ENCODE measurements at places on chromosomes 3 and 15.

DNA sequence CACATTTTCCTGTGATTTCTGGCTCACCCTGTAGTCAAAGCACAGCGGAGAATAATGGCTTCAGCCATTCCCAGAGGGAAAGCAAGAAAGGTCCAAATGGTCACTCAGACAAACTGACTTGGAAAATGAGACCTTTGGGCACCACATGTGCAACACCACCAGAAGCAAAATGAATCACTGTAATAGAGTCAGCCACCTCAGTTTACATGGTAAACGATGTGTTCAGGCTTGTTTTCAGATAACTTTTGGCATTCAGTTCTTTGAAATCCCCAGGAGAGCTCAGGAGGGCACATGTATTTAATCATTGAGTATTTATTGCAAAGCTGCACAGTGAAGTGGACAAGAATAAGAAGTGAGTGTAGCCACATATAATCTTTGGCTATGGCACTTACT lies 38.4 kb upstream of the ALCAM start:
- no peak for DNase-seq

- no peak for DNase-seq
Observed at GRCh38 chr15:89751748-89752147, 699 bp upstream of the MESP1 start.

- DNase-seq = no peak
Observed at GRCh38 chr3:192929755-192930547, 12.3 kb upstream of the MB21D2 start.

DNA sequence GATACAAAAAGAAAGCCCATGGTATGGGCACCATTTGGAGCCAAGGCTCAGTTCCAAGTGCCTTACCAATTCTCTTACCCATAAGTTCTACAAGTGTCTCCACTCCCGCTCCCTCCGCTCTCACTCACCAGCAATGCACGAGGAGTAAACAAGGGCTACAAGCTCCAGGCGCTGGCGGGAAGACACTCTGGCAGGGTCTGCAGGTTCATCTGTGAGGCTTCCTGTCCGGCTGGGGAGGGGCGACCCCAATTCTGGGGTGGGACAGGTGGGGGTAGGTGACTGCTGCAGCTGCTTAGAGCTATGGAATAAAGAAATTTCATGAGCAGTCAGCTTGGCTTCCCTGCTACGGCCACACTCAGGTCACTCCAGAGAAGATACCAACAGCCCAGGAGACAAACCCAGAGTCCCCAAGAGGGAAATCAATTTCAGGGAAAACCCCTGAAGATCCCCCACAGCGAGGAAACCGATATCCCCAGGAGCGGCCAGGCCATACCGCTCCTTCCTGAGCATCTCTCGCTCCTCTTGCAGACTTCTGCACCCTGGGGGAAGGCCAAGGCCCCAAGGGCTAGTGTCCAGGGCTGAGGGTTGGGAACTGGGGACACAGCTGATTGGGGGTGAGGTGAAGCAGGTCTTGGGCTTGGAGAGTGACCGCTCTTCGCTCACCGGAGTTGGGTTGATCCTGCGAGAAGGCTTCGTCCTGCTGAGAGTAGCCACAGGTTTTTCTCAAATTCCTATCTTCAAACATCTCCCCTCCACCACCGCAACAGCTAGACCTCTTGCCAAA lies 1.4 kb downstream of the CDAN1 start:
- no peak for DNase-seq

- DNase-seq = no peak
Observed at GRCh38 chr15:97085731-97086130, 755.2 kb downstream of the NR2F2 start.

DNA sequence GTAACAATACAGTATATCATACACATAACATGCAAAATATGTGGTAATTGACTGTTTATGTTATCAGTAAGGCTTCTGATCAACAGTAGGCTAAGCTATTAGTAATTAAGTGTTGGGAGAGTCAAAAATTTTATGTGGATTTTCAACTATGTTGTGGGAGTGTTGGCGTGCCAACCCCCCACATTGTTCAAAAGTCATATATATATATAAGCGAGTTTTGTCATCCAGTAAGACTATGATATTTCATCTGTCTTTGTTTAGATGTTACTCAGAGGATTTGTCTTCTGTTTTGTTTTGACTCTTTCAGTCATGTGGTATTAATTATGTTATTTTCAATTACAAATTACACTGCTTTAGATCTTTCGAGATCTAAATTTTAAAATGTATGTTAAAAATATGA lies 51.0 kb upstream of the RAP2B start:
- no peak for DNase-seq

- DNase-seq = no peak
Observed at GRCh38 chr15:65777843-65778242, 14.2 kb downstream of the DENND4A start.

DNA sequence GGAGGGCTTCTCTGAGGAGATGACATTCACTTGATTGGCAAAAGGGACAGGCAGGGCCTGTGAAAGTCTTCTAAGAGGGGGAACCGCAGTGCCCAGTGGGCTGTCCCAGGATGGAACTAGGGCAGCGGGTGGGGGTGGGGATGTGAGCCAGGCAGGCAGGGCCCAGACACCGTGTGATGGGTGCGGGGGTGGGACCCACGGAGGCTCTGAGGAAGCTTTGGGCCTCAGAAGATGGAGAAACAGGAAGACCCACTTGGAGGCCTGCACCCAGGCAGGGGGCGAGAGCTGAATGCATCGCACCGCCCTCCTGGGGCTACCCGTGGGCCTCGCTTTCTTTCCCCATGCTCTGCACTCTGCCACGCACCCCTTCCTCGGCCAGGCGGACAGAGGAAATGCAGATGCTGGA lies 32.9 kb upstream of the ACAD9 start:
- DNase-seq = no peak

GRCh38 chr3:174308736-174309135 lies 550.4 kb upstream of the NAALADL2 start:
- DNase-seq = no peak

- no peak for DNase-seq
Observed at GRCh38 chr15:85646538-85647091, 148.1 kb downstream of the KLHL25 start.
